ENCODE measurements at places on chromosomes 5 and 9. TPM values are rescaled to one million over a fixed set of nuclear protein-coding genes. Genes with fewer than 3 reads are reported as not detected.

- DNase-seq, result no peak
- peaks cover 21% of the 10 kb centered on the region for H3K36me3 ChIP-seq
- no peaks in the 10 kb centered on the region for H3K27me3 ChIP-seq
- H3K4me1 ChIP-seq, result no peaks in the 10 kb centered on the region
- no peak overlapping the region for H3K4me3 ChIP-seq
Observed at GRCh38 chr5:146461319-146461718, 14.2 kb downstream of the TCERG1 start.

The ADRA1B gene
- not detected for total RNA-seq

The HAND1 gene
- 0.95 TPM for total RNA-seq

GRCh38 chr9:14779566-14780022 lies 57.1 kb upstream of the CER1 start:
- peaks cover 2% of the 10 kb centered on the region for H3K4me1 ChIP-seq
- H3K4me3 ChIP-seq, result no peak overlapping the region
- no peak overlapping the region for H3K27ac ChIP-seq
- H3K36me3 ChIP-seq, result no peaks in the 10 kb centered on the region
- no peaks in the 10 kb centered on the region for H3K27me3 ChIP-seq

DNA sequence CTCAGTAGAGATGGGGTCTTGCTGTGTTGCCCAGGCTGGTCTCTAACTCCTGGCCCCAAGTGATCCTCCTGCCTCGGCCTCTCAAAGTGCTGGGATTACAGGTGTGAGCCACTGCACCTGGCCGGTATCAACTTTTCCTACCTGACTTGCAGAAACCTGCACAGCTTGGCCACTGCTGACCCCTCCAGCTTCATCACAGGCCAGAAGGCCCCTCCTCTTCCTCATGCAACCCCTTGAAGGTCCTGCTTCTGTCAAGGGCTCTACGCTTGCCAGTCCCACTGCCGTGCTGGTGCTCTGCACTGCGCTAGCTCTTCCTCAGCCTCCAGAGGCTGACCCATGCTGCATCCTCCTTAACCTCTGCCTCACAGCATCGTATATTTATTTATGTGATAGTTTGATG lies 32.5 kb upstream of the RNU6ATAC start:
- H3K27ac ChIP-seq, result no peak overlapping the region
- H3K36me3 ChIP-seq, result peaks cover 1% of the 10 kb centered on the region
- peaks cover 8% of the 10 kb centered on the region for H3K4me1 ChIP-seq
- peaks cover 2% of the 10 kb centered on the region for H3K27me3 ChIP-seq
- no peak for DNase-seq
- no peak overlapping the region for H3K4me3 ChIP-seq

The DBH gene
- total RNA-seq, result 0.08 TPM

DNA sequence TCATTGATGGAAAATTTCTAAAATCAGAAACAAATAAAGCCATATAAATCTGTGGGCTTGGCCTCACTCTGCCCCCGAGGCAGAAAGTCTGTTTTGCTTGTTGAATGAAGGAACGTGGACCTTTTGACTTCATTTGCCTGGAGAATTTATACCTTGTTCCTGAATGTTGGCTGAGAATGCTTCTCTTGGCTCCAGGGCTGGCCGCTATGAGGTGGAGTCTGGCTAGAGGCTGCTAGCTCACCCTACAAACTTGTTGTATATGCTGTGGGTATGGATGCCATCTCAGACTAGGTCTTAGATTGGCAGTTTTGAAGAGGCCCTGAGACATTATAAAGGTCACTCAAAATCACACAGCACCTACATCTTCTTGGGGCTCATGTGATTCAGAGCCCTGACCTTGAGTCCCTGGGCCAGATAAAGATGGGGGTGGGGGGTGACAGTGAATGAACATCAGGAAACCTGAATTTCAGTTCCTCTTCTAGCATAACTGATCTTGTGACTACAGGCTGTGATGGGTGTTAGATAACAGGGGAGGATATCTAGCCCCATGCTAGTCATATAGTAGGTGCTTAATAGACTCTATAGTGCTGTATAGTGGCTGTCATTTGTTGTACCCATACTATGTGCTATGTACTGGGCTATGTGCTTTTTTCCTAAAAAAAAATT lies 2.8 kb downstream of the GM2A start:
- no peak overlapping the region for H3K4me3 ChIP-seq
- no peak for DNase-seq
- H3K4me1 ChIP-seq, result peaks cover 15% of the 10 kb centered on the region

- DNase-seq, result no peak
- no peaks in the 10 kb centered on the region for H3K4me1 ChIP-seq
Observed at GRCh38 chr5:164672931-164673694, 1167.7 kb downstream of the MAT2B start.

DNA sequence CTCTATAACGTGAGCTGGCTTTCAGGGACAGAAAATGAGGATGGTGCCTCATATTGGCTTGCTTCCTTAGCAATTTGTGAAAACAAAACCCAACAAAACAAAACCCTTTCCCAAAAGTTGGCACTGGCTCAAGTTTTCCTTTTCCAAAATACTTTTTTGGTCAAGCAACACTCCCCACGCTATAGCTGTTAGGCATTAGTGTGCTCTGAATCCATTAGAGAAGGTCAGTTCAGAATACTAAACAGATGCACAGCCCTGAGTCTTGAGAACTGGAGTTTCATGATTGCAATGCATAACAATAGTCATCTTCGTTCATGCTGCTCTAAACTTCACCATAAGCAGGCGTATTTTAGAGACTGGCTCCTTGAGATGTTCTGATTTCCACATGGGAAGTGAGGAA lies 172.0 kb upstream of the KLF9 start:
- no peak for DNase-seq
- no peak overlapping the region for H3K4me3 ChIP-seq
- no peaks in the 10 kb centered on the region for H3K4me1 ChIP-seq
- no peak overlapping the region for H3K27ac ChIP-seq

- no peak for DNase-seq
- H3K27ac ChIP-seq, result peak overlapping the region; percentile 38
- H3K4me3 ChIP-seq, result peak overlapping the region; percentile 91
- peaks cover 5% of the 10 kb centered on the region for H3K27me3 ChIP-seq
- peaks cover 23% of the 10 kb centered on the region for H3K4me1 ChIP-seq
Observed at GRCh38 chr9:111037356-111037707, 938 bp downstream of the LPAR1 start.

The RPP25L gene
- 12.9 TPM for total RNA-seq

GRCh38 chr5:87746891-87747377 lies 334.2 kb upstream of the CCNH start:
- H3K4me3 ChIP-seq, result no peak overlapping the region
- H3K27me3 ChIP-seq, result no peaks in the 10 kb centered on the region
- no peak overlapping the region for H3K27ac ChIP-seq
- DNase-seq, result no peak

The WDR38 gene
- not detected for total RNA-seq

GRCh38 chr5:4511996-4512656 lies 628.0 kb upstream of the ADAMTS16 start:
- H3K27ac ChIP-seq, result no peak overlapping the region
- H3K36me3 ChIP-seq, result no peaks in the 10 kb centered on the region
- no peaks in the 10 kb centered on the region for H3K27me3 ChIP-seq
- no peak overlapping the region for H3K4me3 ChIP-seq

- no peak overlapping the region for H3K27ac ChIP-seq
- no peak overlapping the region for H3K4me3 ChIP-seq
- peaks cover 14% of the 10 kb centered on the region for H3K4me1 ChIP-seq
- no peaks in the 10 kb centered on the region for H3K36me3 ChIP-seq
- no peaks in the 10 kb centered on the region for H3K27me3 ChIP-seq
Observed at GRCh38 chr5:55498457-55498856, 36.3 kb downstream of the PLPP1 start.

The CCDC171 gene
- 6.5 TPM for total RNA-seq

GRCh38 chr5:69416180-69416579 lies 1.3 kb downstream of the MARVELD2 start:
- H3K27me3 ChIP-seq, result peaks cover 4% of the 10 kb centered on the region
- H3K27ac ChIP-seq, result no peak overlapping the region
- peaks cover 21% of the 10 kb centered on the region for H3K36me3 ChIP-seq
- H3K4me1 ChIP-seq, result peaks cover 6% of the 10 kb centered on the region

The IL13 gene
- total RNA-seq, result not detected

The SYNPO gene
- 94.3 TPM for total RNA-seq

- no peak overlapping the region for H3K4me3 ChIP-seq
- peaks cover 2% of the 10 kb centered on the region for H3K27me3 ChIP-seq
- DNase-seq, result no peak
- H3K4me1 ChIP-seq, result no peaks in the 10 kb centered on the region
Observed at GRCh38 chr9:109422641-109423040, 75.5 kb downstream of the PTPN3 start.

The PALM2AKAP2 gene
- 1.2 TPM for total RNA-seq

The SMAD5 gene
- 68.5 TPM for total RNA-seq

GRCh38 chr9:32554107-32554506 lies 1.7 kb upstream of the TOPORS start:
- H3K36me3 ChIP-seq, result peaks cover 4% of the 10 kb centered on the region
- no peak for DNase-seq
- H3K4me3 ChIP-seq, result no peak overlapping the region
- H3K4me1 ChIP-seq, result peaks cover 34% of the 10 kb centered on the region

DNA sequence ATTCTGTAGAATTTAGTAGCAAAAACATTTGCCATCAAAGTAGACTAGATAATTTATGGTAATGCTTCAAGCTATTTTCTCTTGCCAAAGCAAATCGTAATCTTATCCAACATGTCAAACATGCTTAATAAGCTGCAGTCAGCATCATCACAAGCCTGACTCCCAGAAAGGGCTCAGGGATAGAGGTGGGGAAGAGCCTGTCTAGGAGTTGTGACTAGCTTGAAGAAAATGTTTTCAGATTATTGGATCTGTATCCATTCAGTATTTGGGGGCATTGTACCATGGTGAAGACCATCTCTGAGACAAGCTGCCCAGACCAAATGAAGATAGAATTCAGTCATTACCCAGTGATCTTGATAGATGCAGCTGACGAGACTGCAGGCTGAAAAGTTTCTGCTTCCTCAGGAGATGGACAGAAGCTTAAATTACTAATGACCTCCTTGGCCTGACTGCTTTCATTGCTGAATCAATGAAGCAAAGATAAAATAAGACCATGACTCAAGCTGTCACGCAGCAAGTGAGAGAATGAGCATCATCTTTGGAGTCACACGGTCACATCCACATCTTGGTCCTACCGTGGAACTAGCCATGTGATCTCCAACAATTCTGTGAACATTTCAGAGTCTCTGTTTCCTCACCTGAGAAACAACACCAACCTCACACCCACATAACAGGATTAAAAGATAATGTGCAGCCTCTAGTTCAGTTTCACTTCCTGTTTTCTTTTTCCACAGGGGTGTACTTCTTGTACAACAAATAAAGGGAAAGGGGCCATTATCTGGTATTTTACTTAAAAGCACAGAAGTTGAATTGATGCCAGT lies 9.4 kb downstream of the ERAP2 start:
- no peaks in the 10 kb centered on the region for H3K36me3 ChIP-seq
- no peak for DNase-seq
- peaks cover 16% of the 10 kb centered on the region for H3K4me1 ChIP-seq
- peaks cover 1% of the 10 kb centered on the region for H3K27me3 ChIP-seq
- H3K27ac ChIP-seq, result no peak overlapping the region
- H3K4me3 ChIP-seq, result no peak overlapping the region

DNA sequence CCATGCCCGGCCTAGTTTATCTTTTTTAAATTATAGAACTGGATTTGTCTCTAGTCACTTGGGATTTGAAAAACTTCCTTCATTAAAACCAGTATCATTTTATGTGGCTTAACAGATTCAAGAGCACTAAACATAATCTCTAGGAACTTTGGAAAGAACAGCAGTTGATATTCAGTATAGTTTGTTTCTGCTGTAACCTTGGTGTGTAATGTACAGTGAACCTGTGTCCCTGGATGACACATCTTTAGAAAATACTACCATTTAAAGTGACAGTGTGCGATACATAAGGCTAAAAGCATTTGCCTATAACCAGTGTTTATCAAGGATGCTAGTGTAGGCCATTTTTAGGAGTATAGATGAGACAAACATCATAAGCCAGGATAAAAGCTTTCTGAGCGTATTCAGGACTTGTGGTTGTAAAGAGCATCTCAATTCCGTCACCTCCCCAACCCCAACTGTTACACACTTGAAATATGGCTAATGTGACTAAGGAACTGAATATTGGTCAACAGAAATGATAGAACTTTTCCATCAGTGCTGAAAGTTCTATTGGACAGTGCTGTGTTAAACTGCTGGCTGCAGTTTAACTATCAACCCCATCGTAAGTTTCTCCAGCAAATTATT lies 4.4 kb downstream of the SNX18 start:
- H3K4me1 ChIP-seq, result peaks cover 24% of the 10 kb centered on the region
- H3K27ac ChIP-seq, result no peak overlapping the region
- H3K4me3 ChIP-seq, result no peak overlapping the region
- no peak for DNase-seq
- H3K36me3 ChIP-seq, result peaks cover 5% of the 10 kb centered on the region

GRCh38 chr9:22244139-22245011 lies 202.2 kb upstream of the DMRTA1 start:
- no peaks in the 10 kb centered on the region for H3K36me3 ChIP-seq
- no peaks in the 10 kb centered on the region for H3K4me1 ChIP-seq
- H3K27ac ChIP-seq, result no peak overlapping the region
- peaks cover 3% of the 10 kb centered on the region for H3K27me3 ChIP-seq
- peak; percentile 55 for DNase-seq
- H3K4me3 ChIP-seq, result no peak overlapping the region

DNA sequence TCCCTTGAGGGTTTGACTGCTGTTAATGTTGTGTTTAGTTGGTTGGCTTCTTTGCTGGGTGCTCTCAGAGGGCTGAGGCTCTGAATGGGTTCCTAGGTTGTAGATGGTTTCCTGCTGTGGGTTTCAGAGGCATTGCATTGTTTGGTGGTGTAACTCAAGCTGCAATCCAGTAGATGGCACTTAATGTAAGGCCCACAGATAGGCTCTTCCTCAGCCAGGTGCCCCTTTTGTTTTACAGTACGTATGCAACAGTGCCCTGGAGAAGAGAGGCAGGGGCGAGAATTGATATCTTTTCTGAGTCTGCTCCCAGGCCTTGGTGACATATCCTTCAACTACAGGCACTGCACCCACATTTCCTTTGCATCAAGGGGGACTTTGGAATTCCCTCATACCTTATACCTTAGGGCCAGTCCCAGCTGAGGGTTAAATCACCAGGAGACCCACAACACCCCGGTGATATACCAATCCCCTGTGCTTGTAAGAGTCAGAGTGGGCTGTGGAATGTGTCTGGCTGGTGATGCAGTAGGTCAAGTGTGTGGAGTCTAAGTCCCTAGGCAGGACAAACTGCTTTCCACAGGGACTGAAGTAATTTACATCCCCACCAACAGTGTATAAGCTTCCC lies 7.0 kb upstream of the UGT3A2 start:
- H3K4me3 ChIP-seq, result no peak overlapping the region
- no peaks in the 10 kb centered on the region for H3K36me3 ChIP-seq
- peaks cover 1% of the 10 kb centered on the region for H3K27me3 ChIP-seq
- DNase-seq, result no peak
- no peaks in the 10 kb centered on the region for H3K4me1 ChIP-seq
- H3K27ac ChIP-seq, result no peak overlapping the region

- no peak overlapping the region for H3K4me3 ChIP-seq
- no peaks in the 10 kb centered on the region for H3K36me3 ChIP-seq
- no peaks in the 10 kb centered on the region for H3K27me3 ChIP-seq
- no peak for DNase-seq
- H3K27ac ChIP-seq, result no peak overlapping the region
Observed at GRCh38 chr5:149240354-149240998, 31.2 kb upstream of the AFAP1L1 start.

The PCDHA5 gene
- 2.7 TPM for total RNA-seq

GRCh38 chr5:145479271-145479670 lies 355.9 kb downstream of the PRELID2 start:
- H3K36me3 ChIP-seq, result no peaks in the 10 kb centered on the region
- H3K27me3 ChIP-seq, result peaks cover 3% of the 10 kb centered on the region
- peaks cover 20% of the 10 kb centered on the region for H3K4me1 ChIP-seq
- no peak overlapping the region for H3K4me3 ChIP-seq

- no peaks in the 10 kb centered on the region for H3K36me3 ChIP-seq
- DNase-seq, result no peak
- H3K27ac ChIP-seq, result no peak overlapping the region
Observed at GRCh38 chr5:72752909-72753308, 63.6 kb upstream of the TNPO1 start.
